DMS 273 treated with DMSO at 0.1 percent for 48 hours (cell line): ENCODE measurements at places on chromosomes 7 and 10.

GRCh38 chr7:139455789-139456188 is 27.7 kb downstream of the KLRG2 start:
- no peak for DNase-seq

DNA sequence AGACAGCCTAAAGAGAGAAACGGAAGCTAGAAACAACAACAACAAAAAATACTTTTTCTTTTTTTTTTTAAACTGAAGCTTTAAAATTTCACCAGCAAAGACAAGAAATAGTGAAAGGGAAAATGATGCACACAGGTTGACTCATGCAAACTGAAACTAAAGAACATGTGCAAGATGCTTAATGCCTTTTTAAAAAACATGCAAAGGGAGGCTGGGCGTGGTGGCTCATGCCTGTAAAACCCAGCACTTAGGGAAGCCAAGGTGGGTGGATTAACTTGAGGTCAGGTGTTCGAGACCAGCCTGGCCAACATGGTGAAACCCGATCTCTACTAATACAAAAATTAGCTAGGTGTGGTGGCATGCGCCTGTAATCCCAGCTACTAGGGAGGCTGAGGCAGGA is 15.1 kb upstream of the CUBN start:
- no peak for DNase-seq

DNA sequence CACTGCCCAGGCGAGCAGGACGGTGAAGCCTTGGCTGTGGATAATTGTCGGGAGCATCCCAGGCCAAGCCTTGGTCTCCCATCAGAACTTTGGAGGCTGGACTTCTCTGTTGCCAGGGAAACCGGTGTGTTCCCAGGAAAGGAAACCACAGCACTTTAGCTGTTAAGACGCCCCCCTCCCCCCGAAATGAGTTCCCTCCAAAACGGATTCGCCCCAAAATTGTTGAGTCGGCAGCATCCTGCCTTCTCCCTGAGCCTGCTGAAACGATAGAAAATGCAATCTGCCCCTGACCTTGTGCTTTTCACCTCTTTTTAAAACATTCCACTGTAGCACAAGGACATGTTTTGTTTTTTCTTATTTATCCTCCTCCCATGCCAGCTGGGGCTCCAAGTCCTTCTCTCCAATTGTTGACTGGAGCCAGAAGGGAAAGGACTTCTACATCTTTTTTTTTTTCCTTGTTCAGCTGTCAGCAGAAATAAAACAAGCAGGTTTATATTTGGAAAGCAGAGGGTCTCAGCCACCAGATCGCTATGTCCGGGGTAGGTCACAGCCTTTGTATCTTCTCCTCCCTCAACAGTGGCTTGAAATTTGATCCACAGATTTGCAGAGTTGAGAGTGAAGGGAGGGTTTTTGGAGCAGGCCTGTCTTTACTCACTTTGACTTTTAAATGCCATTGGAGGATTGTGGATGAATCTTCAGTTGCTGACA is 116.5 kb downstream of the ZMIZ1 start:
- no peak for DNase-seq

DNA sequence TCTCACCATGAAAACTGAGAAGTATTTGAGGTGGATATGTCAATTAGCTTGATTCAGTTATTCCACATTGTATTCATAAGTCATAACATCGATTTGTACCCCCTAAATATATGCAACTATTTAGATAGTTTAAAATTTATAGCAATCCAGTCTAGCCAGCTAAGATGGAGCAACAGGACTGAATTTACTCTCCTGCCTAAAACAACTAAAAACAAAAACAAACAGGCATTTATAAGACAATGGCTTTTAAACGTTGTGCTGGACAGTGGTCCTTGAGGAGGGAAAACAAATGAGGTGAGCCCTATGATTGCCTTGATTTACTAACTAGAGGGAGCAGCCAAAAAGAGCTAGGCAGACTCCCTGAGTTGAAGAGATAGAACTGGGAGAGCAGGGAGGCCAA is 814 bp upstream of the GPAM start:
- DNase-seq = no peak

- no peak for DNase-seq
Measured at GRCh38 chr7:51314726-51315125, 1.9 kb downstream of the COBL start.

DNA sequence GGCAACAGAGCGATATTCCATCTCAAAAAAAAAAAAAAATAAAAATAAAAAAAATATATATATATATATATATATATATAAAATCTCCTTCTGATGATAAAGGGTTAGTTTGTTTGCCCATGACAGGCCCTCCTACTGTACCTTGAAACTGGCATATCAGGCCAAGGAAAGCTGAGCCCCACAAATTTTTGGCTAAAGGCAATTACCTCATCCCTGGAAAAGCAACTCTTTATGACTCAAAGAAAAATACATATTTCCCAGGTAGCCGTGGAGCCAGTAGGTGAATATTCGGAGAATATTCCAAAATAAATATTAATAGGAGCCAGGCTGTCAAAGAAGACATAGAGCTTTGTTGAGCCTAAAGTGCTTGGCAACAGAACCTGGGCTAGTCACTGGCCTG is 245.1 kb downstream of the GALNT17 start:
- DNase-seq = no peak

GRCh38 chr7:24911213-24911603 is 68.8 kb downstream of the OSBPL3 start:
- no peak for DNase-seq

DNA sequence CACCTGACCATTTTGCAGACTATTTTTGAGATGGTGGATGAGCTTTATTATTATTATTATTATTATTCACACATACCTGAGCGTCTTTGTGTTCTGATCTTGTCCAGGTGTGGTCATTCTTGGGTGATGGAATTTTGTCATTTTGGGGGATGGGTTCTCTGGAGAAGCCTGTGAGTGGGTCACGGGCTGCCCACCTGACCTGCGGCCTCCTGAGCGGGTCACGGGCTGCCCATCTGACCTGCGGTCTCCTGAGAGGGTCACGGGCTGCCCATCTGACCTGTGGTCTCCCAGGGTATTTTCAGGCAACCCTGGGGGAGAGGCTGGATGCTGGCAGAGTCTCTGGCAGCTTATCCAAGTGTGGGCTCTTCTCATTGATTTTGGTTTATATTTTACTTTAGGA is 7.3 kb downstream of the SCART1 start:
- no peak for DNase-seq
